Stimulated activated CD4-positive, alpha-beta T cell treated with anti-CD3 and anti-CD28 coated beads, Interleukin-15, amount 100 ng/mL, for 1 hour (primary cell): ENCODE measurements at places on chromosomes 1 and 21.

- no peak for DNase-seq
These were observed 126.0 kb downstream of the KIAA0319L start for GRCh38 chr1:35431173-35431599.

- no peak for DNase-seq
These were observed 420 bp upstream of the IFI16 start for GRCh38 chr1:159009287-159009686.

DNA sequence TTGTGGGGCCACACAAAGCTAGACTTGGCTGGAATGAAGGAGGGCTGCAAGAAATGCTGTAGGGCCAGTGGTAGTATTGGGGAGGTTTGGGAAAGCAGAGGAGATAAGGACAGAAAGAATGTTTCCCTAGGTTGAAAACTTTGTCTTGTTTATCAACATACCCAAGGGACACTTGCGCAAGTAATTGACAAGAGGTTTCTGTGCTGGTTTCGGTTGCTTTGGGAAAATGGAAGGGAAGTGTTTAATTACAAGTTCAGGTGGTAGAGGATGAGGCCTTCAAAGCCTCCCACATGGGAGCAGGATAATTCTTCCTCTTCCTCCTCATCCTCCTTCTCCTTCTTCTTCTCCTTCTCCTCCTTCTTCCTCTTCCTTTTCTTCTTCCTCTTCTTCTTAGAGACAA is 182.1 kb upstream of the LMO4 start:
- DNase-seq = no peak

DNA sequence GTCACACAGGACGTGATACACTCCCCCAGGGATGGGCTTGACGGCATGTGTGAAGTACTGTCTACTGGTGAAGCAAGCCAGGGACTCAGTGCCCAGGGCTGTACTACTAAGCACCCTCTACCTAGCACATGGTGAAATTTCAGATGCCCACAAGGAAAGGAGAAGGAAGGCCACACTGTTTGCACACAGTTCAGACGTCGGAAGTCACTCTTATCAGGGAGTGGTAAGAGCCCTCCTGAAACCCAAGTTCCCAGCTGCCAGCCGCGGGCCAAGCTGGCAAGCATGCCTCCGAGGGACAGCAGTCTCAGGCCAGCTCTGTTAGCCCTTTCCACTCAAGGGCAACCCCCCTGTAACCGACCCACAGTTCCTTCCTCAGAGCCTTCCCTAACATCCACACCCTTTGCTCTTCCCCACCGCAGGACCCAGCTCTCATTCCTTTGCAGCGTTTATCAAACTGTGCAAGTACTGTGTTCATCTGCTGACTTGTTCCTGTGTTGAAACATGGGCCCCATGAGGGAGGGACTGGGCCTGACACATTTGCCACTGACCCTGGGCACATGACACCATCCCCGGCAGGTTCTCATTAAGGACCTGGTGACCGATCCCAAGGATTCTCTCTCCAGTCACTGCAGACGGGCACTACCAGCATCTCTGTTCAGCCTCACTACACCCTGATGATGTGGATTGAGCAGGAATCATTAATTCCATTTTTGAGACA is 58.5 kb downstream of the SLC66A1 start:
- no peak for DNase-seq

GRCh38 chr1:203084588-203085527 is 954 bp downstream of the MYOG start:
- DNase-seq = no peak

GRCh38 chr21:31098576-31099005 is 60.3 kb upstream of the KRTAP19-8 start:
- peak; percentile 47 for DNase-seq

DNA sequence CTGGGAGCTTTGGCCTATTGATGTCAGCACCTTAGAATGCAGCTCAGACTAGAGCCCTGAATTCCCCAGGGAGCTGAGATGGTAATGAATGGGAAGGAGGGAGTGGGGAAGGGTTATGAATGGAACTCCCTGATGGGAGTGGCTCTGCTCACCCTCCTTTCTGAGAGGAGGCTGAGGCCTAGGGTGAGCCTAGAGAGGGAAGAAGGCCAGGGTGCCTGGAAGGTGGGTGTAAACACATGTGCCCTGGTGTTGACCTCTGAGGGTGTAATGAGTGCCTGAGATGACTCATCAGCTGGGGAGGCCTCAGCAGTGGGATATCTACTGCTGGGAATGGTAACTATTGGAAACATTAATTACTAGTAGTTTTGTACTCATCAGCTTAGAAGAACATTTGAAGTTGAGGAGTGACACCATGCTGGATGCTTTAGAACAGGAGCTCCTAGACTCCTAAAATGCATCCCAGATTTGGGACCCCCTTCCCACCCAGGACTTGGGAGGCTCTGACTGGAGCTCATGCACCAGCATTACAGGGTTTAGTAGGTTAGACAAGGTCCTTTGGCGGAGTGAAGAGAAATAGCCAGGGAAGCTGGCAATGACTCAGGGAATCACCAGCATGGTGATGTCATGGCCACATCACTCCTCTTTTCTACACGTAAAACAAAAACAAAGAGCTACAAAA is 16.0 kb upstream of the PIGV start:
- DNase-seq = no peak

- DNase-seq = no peak
These were observed 43.1 kb downstream of the SKI start for GRCh38 chr1:2271211-2271721.

- no peak for DNase-seq
These were observed 31.0 kb upstream of the LRRC52 start for GRCh38 chr1:165512816-165513215.

DNA sequence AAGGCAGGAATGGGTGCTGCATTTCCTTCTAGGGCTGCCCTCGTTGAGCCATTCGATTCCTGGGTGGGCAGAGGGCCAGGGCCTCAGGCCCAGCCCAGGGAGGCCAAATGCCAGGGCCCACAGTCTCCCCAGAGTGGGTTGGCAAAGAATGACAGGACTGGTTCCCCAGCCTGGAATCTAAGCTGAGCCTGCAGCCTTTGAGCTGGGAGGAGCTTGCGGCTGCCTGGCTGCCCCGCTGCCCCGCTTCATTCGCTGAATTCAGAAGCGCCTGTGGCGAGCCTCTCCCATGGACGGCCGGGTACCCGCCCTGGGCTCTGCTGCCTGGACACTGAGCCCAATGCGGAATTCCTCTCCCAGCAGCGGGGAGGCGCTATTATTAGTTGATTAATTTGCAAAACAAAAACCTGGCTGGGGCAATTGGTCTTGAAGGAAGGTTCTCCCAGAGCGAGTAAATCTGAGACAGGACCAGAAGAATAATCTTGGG is 32.3 kb upstream of the TARDBP start:
- DNase-seq = no peak

DNA sequence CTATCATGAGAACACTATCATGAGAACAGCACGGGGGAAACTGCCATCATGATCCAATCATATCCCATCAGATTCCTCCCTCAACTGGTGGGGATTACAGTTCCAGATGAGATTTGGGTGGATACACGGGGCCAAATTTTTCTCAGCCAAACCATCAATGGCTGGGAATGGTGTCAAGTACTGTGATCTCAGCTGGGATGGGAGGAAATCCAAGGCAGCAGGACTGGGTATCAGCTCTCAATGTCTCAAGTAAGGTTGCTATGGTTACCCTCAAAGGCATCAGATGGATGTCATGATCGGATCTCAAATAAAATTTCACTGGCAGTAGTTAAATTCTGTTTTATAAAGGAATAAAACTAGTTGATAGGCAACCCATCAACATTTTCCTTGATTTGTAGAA is 399.0 kb downstream of the KCNT2 start:
- no peak for DNase-seq
